ENCODE measurements at places on chromosomes 11 and 22. TPM values are rescaled to one million over a fixed set of nuclear protein-coding genes. Genes with fewer than 3 reads are reported as not detected.

Gene PPME1
- total RNA-seq: 19.7 TPM

Gene MOV10L1
- total RNA-seq: 0.14 TPM

GRCh38 chr22:23613193-23613972 lies 18.7 kb downstream of the DRICH1 start:
- DNase-seq: no peak

DNA sequence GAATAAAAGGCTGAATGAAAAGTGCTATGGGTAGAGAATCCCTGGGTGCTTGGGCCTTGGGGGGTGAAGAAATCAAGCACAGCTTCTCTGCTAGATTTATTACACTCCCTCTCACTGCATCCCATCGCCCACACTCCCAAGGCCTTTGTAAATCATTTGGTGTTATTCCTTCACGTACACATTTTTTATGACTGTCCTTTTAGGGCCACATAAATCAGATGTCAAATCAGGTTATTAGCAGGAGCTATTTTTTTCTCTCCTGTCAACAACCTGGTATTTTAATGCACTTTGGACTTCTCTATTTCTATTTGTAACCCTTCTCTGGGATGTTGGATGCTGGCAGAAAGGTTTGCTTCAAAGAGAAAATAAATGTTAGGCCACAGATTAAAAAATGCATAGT lies 408.8 kb downstream of the INSC start:
- no peak for DNase-seq

GRCh38 chr11:2929950-2930703 lies 907 bp upstream of the PHLDA2 start:
- no peak for DNase-seq
